Naive thymus-derived CD8-positive, alpha-beta T cell (primary cell): ENCODE measurements at places on chromosomes 1 and 21. TPM values are rescaled to one million over a fixed set of nuclear protein-coding genes. Genes with fewer than 3 reads are reported as not detected.

The RGS16 gene
- 0.41 TPM for total RNA-seq

The LCE1A gene
- total RNA-seq = not detected

The PCSK9 gene
- total RNA-seq = not detected

The DENND2D gene
- 289 TPM for total RNA-seq

The OR2T11 gene
- not detected for total RNA-seq

The SLAMF9 gene
- total RNA-seq = not detected

The PARP1 gene
- 102 TPM for total RNA-seq

The LMX1A gene
- total RNA-seq = not detected

The MROH9 gene
- total RNA-seq = not detected

The HTR6 gene
- total RNA-seq = not detected

The SIM2 gene
- not detected for total RNA-seq
